ENCODE measurements at places on chromosomes 11 and 22. TPM values are rescaled to one million over a fixed set of nuclear protein-coding genes. Genes with fewer than 3 reads are reported as not detected.

DNA sequence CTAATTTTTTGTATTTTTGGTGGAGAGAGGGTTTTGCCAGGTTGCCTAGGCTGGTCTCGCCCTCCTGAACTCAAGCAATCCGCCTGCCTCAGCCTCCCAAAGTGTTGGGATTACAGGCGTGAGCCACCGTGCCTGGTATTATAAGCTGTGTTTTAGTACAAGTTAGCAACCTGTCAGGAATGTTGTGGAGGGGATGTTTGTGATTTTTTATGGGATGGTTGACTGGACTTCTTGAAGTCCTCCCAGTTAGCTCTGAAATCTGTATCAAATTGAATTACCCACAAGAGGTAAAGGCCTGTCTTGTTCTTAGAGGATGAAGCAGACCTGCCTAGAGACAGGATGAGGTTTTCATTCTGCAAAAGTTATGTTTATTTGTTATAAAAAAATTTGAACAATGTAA lies 34.1 kb upstream of the IL18BP start:
- H3K27ac ChIP-seq = no peak overlapping the region
- H3K4me1 ChIP-seq = no peaks in the 10 kb centered on the region
- H3K27me3 ChIP-seq = no peaks in the 10 kb centered on the region
- no peak for DNase-seq

DNA sequence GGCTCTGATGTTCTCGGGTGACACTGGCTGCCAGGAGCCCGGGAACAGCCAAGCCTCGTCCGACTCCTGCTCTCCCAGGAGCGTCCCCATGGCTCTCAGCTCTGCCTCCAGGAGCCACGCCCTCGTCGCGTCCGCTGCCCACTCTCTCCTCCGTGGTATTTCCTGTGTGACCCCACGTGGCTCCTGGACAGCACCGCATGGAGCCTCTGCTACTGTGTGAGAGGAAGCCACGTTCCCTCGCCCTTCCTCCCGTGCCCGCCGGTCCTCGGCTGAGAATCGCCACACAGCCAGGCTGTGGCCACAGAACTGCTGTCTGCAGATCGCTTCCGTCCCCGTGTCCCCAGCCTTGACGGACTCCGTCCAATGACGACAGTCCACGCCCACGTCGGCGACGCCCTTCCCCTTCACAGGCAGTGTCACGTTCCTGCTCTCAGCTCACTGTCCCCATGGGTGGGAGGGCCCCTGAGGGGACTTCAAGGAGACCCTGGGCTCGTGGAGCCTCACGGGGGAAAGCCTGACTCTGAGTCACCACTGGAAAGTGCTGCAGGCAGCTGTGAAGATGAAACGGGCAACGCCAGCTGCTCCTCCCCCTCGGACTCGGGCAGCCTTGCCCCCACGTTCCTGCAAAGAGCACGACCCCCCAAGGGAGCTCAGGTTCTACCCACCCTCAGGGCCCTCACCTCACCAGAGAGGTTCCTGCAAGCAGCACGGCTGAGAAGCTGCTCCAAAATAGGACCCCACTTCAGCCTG lies 458.5 kb downstream of the BRD1 start:
- no peak overlapping the region for H3K27ac ChIP-seq
- peak; percentile 33 for DNase-seq
- no peak overlapping the region for H3K4me3 ChIP-seq
- H3K4me1 ChIP-seq = no peaks in the 10 kb centered on the region
- H3K27me3 ChIP-seq = peaks cover 85% of the 10 kb centered on the region

DNA sequence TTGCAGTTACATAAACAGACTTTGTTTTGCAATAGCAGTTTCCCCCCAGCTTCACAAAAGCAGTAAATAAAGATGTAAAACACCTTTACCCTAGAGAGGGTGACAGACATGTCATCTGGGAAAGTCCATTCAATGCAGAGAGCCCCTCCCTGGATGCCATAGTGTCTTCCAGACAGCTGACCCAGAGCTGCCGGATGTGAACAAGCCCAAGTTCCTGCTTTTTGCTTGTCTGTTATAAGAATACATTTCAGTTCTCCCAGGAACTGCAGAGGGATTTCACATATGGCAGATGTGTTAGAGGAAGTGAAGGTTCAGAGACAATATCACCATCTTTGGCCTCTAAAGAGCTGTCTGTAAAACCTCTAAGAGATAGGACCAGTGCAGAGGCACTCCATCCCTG lies 48.9 kb downstream of the RELT start:
- H3K27ac ChIP-seq = no peak overlapping the region
- H3K36me3 ChIP-seq = no peaks in the 10 kb centered on the region
- no peaks in the 10 kb centered on the region for H3K27me3 ChIP-seq
- H3K4me1 ChIP-seq = no peaks in the 10 kb centered on the region

- no peaks in the 10 kb centered on the region for H3K4me1 ChIP-seq
- H3K36me3 ChIP-seq = no peaks in the 10 kb centered on the region
- H3K4me3 ChIP-seq = no peak overlapping the region
- H3K27ac ChIP-seq = no peak overlapping the region
Measured at GRCh38 chr11:118939953-118940598, 14.3 kb upstream of the BCL9L start.

DNA sequence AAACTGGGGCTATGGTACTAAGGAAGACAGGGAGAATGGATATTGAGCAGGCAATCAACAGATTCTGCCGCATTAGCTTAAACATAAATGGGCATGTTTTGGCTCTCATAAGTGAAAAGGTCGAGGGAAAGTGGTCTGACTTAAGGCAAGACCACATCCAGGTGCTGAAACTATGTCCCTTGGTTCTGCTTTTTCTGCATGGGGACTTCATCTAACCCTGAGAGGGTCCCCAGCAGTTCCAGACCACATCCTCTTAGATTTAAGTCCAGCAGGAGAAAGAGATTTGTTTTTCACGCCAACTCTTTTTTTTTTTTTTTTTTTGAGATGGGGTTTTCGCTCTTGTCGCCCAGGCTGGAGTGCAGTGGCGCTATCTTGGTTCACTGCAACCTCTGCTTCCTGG lies 5.5 kb downstream of the RPS6KA4 start:
- no peak overlapping the region for H3K27ac ChIP-seq
- DNase-seq = no peak
- H3K4me1 ChIP-seq = no peaks in the 10 kb centered on the region
- H3K27me3 ChIP-seq = no peaks in the 10 kb centered on the region

LDLRAD3 gene
- 40.6 TPM for total RNA-seq

MACROD1 gene
- 19.7 TPM for total RNA-seq

DNA sequence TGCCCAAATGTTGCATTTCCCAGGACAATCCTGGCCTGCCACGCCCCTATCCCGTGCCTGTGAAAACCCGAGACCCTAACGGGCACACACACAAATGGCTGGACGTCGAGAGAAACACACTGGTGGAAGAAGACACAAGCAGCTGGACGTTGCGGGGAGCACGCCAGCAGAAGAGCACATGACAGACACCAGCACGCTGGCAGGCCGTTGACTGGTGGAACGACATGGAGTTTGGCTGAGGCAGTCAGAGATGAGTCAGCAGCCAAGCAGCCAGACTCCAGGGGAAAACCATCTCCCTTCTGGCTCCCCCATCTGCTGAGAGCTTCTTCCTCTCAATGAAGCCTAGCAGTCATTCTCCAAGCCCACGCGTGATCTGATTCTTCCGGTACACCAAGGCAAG lies 606.7 kb upstream of the LRRC4C start:
- peaks cover 3% of the 10 kb centered on the region for H3K36me3 ChIP-seq
- DNase-seq = no peak
- no peak overlapping the region for H3K4me3 ChIP-seq
- no peak overlapping the region for H3K27ac ChIP-seq
- H3K4me1 ChIP-seq = no peaks in the 10 kb centered on the region

- no peaks in the 10 kb centered on the region for H3K27me3 ChIP-seq
- peaks cover 15% of the 10 kb centered on the region for H3K36me3 ChIP-seq
- no peak overlapping the region for H3K27ac ChIP-seq
- DNase-seq = no peak
- peaks cover 4% of the 10 kb centered on the region for H3K4me1 ChIP-seq
- no peak overlapping the region for H3K4me3 ChIP-seq
Measured at GRCh38 chr11:60918939-60919265, 4.9 kb downstream of the TMEM109 start.

- no peak overlapping the region for H3K27ac ChIP-seq
- no peaks in the 10 kb centered on the region for H3K27me3 ChIP-seq
- no peak overlapping the region for H3K4me3 ChIP-seq
- H3K36me3 ChIP-seq = no peaks in the 10 kb centered on the region
Measured at GRCh38 chr11:72125956-72126355, 9.6 kb upstream of the FOLR3 start.

DNA sequence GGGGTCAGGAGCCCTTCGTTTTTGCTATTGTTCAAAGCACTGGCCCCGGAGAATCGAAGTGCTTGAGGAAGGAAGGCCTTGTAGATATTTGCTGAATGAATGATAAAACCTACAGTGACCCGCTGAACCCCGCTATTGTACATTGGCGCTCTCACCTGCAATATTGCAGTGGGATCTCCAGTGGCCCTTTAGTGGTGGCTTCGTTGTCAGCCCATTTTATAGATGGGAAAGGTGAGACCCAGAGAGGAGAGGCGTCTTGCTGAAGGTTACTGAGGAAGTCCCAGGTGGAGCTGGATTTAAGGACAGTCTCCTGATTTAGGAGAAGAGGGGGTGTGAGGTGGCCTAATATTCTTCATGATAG lies 1.2 kb downstream of the CDC42EP2 start:
- H3K27me3 ChIP-seq = no peaks in the 10 kb centered on the region
- peak overlapping the region; percentile 94 for H3K27ac ChIP-seq
- no peak for DNase-seq
- peaks cover 9% of the 10 kb centered on the region for H3K4me1 ChIP-seq

DNA sequence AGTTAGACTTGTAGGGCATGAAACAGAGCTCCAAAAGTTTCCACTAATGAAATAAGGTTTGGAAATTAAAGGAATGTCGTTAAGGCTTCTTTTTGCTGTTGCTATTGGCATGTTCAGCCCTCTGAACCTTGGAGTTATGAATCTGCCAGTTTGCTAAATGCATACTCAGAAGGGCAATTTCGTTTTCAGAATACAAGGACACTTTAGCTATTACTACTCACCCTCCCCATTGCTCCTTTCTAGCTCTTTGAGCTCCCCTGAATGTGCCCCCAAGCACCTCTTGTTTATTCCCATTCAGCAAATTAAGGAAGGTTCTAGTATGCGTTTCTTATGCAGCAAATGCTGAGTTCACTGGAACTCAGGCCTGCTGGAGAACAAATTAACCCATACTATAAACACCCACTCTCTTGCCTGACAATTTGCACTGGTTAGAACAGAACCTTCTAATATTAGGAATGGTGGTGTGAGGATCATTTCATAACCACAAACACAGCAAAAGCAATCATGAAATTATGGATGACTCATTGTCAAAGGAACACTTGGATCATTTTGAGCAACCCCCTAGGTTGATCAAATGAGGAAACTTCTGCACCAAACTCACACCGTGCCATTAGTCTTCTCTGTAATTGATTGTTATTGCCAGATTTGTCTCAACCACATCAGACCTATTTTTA lies 26.2 kb upstream of the LIN7C start:
- no peaks in the 10 kb centered on the region for H3K27me3 ChIP-seq
- no peak overlapping the region for H3K27ac ChIP-seq
- DNase-seq = no peak
- no peaks in the 10 kb centered on the region for H3K36me3 ChIP-seq
- no peaks in the 10 kb centered on the region for H3K4me1 ChIP-seq

- H3K27ac ChIP-seq = no peak overlapping the region
- no peak overlapping the region for H3K4me3 ChIP-seq
- no peaks in the 10 kb centered on the region for H3K4me1 ChIP-seq
- peaks cover 34% of the 10 kb centered on the region for H3K27me3 ChIP-seq
- DNase-seq = no peak
Measured at GRCh38 chr22:49040111-49040510, 787.6 kb downstream of the BRD1 start.

DNA sequence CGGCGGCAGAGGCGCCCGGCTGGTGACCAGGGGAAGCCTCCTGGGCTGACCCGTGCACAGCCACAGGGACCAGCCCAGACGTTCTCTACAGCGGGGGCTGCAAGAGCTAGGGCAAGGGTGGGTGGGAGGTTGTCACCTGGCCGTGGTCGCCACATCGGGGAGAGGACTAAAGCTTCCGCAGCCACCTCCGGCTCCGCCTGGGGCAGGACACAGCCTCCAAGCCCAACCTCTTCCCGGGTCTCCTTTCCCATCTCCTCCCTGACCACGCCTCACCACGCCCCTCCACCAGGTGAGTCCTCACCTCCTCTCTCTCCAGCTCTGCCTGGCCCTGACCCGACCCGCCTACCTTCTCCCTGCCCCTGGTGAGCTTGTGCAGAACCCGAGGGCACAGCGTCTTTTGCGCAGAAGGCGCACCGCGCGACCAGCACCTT lies 75.9 kb upstream of the LMO1 start:
- no peak for DNase-seq
- H3K4me3 ChIP-seq = no peak overlapping the region
- no peak overlapping the region for H3K27ac ChIP-seq
- no peaks in the 10 kb centered on the region for H3K4me1 ChIP-seq
- no peaks in the 10 kb centered on the region for H3K36me3 ChIP-seq
- H3K27me3 ChIP-seq = no peaks in the 10 kb centered on the region

ANO9 gene
- total RNA-seq = 9.8 TPM

APOBEC3C gene
- total RNA-seq = 6.9 TPM

GRCh38 chr22:17012267-17012666 lies 4.2 kb upstream of the GAB4 start:
- DNase-seq = no peak
- no peak overlapping the region for H3K4me3 ChIP-seq
- peaks cover 10% of the 10 kb centered on the region for H3K4me1 ChIP-seq
- H3K36me3 ChIP-seq = no peaks in the 10 kb centered on the region
- no peaks in the 10 kb centered on the region for H3K27me3 ChIP-seq

DNA sequence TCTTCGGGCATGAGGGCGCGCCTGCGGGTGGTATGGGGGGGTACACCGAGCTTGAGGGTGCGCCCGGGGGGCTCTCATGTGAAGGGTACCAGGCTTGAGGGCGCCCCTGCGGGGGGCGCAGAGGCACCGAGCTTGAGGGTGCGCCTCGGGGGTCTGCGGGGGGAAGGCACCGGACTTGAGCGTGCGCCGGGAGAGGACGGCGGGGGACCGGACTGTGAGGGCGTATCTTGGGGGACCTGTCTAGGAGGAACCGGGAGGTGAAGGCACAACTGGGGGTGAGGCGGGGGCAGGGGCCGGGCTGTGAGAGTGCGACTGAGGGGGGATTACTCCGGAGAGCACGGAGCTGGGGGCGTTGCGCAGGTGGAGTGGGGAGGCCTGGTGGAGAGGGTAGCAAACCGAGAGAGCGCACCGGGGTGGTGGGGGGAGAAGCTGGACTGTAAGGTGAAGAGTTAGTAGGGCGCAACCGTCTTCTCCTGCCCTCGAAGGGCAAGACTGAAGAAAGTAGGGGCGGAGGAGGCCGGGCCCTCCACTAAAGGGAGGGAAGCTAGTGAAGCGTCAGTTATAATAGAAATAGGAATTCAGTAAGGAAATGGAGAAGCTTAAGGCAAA lies 1.1 kb upstream of the DDX6 start:
- no peaks in the 10 kb centered on the region for H3K36me3 ChIP-seq
- peak overlapping the region; percentile 100 for H3K27ac ChIP-seq
- H3K27me3 ChIP-seq = no peaks in the 10 kb centered on the region
- DNase-seq = peak; percentile 55

SMC1B gene
- not detected for total RNA-seq

- no peaks in the 10 kb centered on the region for H3K4me1 ChIP-seq
- no peaks in the 10 kb centered on the region for H3K27me3 ChIP-seq
- no peak overlapping the region for H3K4me3 ChIP-seq
- H3K36me3 ChIP-seq = no peaks in the 10 kb centered on the region
- H3K27ac ChIP-seq = no peak overlapping the region
- DNase-seq = no peak
Measured at GRCh38 chr22:47059701-47060161, 297.3 kb downstream of the TBC1D22A start.

GRCh38 chr11:2549491-2549875 lies 104.7 kb downstream of the KCNQ1 start:
- DNase-seq = no peak
- H3K27ac ChIP-seq = no peak overlapping the region
- H3K4me3 ChIP-seq = no peak overlapping the region

Measured in breast epithelium (tissue), 4 donors.